ENCODE measurements at places on chromosomes 16 and 17.

DNA sequence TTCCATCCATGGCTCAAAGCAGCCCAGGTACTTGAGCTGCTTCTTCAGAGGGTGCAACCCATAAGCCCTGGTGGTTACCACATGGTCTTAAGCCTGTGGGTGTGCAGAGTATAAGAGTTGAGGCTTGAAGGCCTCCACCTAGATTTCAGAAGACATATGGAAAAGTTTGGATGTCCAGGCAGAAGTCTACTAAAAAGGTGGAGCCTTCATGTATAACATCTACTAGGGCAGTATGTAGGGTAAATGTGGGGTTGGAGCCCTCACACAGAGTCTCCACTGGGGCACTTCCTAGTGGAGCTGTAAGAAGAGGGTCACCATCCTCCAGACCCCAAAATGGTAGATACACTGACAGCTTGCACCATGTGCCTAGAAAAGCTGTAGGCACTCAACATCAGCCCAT, 120.9 kb downstream of the HS3ST3A1 start:
- no peak for DNase-seq

GRCh38 chr16:64434526-64435069, 687.3 kb downstream of the CDH11 start:
- no peak for DNase-seq

- DNase-seq, result no peak
Observed at GRCh38 chr17:80751946-80752581, 207.4 kb downstream of the RPTOR start.

DNA sequence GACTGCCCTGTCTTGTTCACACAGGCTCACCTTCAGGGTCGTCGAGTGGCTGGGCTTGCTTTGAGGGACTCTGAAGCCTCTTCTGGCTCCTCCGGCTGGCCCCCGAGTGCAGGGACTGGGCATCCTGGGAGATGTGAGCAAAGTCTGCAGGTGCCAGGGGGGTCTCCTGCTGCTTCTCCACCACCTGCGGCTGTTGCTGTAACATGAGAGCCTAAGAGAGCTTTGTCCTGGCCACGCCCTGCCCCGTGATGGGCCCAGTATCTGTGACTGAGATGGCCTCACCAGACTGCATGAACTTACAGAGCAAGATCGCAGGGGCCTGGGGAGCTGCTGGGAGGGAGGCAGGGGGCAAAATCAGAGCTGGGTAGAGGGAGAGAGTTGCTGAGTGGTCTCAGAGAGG, 12.5 kb downstream of the ERN2 start:
- DNase-seq, result no peak

- no peak for DNase-seq
Observed at GRCh38 chr16:20611350-20611902, 35.3 kb upstream of the ACSM2B start.

DNA sequence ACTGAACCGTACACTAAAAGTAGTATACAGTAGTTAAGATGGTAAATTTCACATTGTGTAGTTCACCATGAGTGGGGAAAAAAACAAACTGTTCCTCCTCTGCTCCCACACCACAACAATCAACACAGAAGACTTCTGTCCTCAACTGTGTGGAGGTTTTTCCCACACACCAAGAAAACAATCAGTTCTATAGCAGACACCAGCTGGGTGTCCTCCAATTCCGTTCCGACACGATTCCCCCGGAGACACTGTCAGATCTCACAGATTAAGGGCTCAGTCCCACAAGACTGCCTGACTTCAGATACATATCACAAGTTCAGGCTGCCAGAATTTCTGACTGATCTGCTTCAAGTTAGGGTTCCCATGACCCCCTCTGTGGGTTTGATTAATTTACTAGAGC, 31.8 kb downstream of the BBS2 start:
- no peak for DNase-seq

DNA sequence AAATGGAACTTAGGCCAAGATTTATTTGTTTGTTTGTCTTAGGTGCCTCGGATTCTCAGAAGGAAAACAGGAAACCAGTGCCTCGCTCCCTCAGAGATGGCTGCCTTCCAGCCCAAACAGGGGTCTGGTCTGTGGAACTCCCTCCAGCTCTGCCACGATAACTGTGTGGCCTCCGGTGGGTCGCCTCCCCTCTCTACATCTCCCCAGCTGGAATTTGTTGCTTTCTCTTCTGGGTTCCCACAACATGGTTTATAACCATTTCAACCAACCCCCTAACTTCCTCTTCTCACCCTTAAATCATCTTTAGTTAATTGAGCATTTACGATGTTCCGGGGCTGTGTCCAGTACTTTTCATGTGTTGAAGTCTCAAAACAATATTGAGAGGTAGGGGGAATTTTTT, 30.9 kb upstream of the PLLP start:
- DNase-seq, result no peak

All from activated CD4-positive, alpha-beta T cell treated with anti-CD3 and anti-CD28 coated beads for 24 hours (primary cell).